ENCODE measurements at places on chromosomes 6 and 20.

DNA sequence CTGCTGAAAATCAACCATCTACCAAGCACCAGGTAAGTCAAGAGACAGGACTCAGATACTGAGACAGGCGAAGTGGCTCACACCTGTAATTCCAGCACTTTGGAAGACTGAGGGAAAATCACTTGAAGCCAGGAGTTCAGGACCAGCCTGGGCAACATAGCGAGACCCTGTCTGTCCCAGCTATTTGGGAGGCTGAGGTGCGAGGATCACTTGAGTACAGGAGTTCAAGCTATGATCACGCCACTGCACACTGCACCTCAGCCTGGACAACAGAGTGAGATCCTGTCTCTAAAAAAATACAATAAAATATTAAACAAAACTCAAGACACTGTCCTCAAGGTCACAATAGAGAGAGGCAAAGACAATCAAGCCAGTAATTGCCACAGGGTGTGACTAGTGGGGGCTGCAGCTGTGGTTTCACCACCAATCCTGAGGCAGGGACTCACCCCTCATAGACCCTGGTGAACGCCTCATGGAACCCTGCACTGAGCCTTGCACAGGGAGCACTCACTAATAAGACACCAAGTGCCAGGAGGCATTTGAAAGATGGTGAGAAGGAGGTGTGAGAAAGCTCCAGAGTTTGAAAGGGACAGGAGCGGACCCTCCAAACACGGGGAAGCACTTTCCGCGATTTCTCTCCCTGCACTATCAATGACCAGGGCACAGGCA is 1.7 kb downstream of the SNHG17 start:
- DNase-seq: no peak

DNA sequence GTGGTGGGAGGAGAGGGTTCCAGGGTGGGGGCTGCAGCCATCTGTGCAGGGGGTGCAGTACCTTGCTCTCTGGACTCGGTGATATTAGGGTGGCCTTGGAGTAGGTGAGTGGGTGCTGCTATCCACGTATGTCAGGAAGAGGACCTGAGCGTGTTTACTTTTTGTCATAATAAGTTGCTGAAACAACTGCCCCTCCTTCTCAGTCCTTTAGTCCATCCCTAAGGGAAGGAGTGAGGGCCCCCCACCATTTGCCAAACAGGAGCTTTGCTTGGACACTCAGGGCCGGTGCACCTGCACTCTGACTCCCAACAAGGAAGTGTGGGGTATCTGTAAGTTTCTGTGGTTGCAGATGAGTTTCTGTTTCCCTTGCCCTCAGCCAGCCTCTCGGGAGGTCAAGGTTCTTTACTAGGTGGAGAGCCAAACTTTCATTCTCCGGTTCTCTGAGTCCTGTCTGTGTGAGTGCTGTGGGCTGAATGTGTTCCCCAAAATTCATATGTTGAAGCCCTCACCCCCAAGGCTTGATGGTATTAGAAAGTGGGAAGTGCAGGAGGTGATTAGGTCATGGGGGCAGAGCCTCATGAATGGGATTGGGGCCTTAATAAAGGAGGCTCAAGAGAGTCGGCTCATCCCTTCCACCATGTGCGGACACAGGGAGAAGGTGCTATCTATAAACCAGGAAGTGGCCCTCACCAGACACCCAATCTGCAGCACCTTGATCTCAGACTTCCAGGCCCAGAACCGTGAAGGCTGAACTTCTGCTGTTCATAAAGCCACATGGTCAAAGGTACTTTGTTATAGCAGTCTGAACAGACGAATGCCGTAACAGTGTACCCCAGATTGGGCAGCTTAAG is 19.6 kb upstream of the CCR6 start:
- DNase-seq: no peak

DNA sequence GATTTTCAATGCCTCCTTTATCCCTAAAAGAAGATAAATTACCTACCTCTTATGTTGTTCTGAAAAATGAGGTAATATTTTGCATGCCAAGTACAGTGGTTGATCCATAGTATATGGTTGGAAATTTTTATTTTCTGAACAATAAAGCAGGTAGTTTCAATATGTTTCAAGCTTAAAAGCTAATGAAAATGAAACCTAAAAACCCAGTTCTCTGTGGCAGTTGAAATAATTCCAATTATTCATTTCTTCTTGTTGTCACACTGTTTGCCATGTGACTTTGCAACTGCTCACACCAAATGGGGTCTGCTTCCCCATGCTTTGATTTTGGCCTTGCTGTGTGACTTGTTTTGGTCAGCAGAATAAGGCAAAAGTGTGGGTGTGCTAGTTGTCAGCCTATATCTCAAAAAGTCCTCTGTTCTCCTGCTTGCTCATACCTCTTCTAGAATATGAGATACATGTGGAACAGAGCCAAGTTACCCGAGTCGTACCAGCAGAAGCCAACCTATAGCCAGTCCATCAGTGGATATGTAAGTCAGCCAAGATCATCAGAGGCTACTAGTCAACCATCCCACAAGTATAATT is 197.2 kb upstream of the THEMIS start:
- no peak for DNase-seq

DNA sequence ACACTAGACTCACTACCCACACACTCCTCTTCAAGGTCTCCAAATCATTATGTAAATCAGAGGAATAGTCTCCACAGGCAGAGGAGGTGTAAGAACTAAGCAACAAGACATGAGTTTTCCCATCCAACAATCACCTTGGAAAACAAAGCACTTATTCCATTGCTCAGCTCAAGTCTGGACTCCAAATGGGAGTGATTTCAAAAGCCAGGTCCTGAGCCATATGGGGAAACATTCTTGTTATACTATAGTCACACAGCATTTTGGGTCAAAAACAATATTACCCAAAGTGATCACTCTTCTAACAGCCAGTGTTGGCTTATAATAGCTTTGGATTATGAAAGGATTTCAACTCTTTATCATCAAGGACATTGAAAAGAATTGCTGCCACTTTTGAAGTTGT is 3.6 kb upstream of the PRPH2 start:
- no peak for DNase-seq

DNA sequence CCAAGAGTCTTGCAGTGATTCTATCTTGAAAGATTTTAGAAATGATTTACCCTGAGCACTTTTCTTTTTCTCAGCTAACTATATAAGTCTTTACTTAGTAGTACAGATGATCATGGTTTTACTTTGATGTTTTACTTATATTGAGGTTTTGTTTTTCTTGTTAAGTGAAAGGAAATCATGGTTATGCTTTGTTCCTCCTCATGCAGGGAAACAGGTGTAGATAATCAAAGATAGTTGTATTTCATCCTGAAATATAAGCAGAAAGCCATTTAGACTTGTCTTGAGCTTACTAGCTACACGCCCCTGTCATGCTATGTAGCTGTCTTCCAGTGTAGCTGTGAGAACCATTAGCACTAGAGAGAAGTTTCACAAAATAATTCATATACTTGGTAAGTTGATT is 113.9 kb downstream of the HIVEP1 start:
- no peak for DNase-seq

GRCh38 chr6:72316675-72317380 is 305.0 kb upstream of the KCNQ5 start:
- DNase-seq: no peak

GRCh38 chr20:58870293-58871014 is 17.9 kb downstream of the GNAS start:
- no peak for DNase-seq

DNA sequence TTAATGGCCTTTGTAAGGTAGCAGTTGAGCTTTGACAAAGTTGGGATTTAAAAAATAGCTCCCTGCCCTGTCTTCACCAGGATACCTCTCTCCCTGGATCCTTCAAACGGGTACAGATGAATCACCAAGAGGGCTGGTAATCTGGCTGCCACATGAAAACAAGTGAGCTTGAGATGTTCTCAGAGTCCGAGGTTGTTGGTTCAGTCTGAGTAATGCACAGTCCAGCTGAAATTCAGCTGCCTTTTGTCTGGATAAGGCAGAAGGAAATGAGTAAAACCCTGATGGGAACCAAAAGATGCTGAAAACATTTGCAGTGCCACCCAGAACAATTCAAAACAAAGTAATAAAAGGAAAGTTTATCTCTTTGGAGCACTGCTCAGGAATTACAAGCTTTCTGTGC is 86.8 kb downstream of the GJA1 start:
- no peak for DNase-seq

- peak; percentile 41 for DNase-seq
These were observed 50.2 kb downstream of the IYD start for GRCh38 chr6:150418827-150419594.

GRCh38 chr6:131001111-131001736 is 61.8 kb downstream of the EPB41L2 start:
- DNase-seq: no peak

- no peak for DNase-seq
These were observed 35.6 kb upstream of the PNRC1 start for GRCh38 chr6:89045011-89045387.

- DNase-seq: no peak
These were observed 22.7 kb upstream of the CTAGE9 start for GRCh38 chr6:131733376-131734016.

GRCh38 chr20:59495166-59495565 is 109.2 kb upstream of the PHACTR3 start:
- DNase-seq: no peak

GRCh38 chr6:69665437-69665836 is 131.4 kb downstream of the LMBRD1 start:
- DNase-seq: no peak

DNA sequence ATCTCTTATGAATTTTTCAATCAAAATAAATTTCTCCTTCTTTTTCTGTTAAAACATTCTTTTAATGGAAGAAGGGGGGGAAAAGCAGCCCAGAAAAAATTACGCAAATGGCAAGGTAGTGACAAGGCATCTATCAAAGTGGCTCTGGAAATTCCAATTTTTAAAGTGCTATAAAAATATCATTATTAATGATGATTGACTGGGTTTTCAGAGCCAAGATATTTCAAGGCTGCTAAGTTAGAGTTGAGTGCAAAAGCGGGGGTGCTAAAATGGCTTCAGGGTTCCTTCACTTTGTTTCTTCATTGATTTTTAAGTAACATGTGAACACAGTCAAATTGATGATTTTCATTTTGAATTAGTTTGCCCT is 171.6 kb upstream of the CITED2 start:
- DNase-seq: no peak

GRCh38 chr6:156125844-156126243 is 651.3 kb upstream of the ARID1B start:
- no peak for DNase-seq

GRCh38 chr20:58971429-58971828 is 9.6 kb upstream of the NELFCD start:
- DNase-seq: no peak

GRCh38 chr6:97282726-97283617 is at the start of gene MMS22L:
Gene MMS22L, minus strand, starts transcription at chr6:97283216. Its CDS starts 739 bp downstream, at chr6:97282477.
- peak; percentile 85 for DNase-seq

DNA sequence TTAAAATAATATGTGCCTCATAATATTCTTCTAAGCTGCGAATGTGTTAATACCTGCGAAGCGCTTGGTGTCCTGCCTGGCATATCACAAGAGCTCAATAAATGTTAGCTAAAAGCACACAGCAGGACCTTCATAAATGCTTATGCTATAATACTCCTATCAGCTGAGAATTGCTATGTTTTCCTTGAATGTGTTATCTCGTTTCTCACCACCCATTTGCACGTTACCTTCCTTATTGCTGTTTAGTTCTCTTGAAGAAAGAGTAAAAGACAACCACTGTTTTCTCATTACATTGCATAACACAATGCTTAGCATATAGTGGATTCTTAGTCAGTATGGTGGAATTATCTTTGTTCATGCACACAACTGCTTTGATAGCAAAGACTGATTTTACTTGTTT is 76.6 kb downstream of the EDN1 start:
- DNase-seq: no peak

DNA sequence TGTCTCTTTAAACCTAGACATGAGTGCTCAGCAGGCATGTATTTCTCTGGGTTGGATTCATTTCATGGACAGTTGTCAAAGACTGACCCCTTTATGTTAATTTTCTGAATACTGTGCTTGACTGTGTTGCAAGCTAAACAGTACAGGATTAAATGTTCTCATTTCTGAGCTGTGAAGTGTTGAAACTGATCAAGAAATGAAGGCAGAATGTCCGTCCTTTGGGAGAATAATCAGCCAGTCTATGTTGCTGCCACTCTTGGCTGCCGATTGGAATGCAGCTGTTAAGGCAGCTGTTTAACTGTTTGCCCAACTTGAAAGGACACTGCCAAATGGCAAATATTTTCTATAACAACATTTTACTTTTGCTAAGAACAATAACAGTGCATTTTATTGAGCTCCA is 87.3 kb downstream of the CEP57L1 start:
- no peak for DNase-seq

DNA sequence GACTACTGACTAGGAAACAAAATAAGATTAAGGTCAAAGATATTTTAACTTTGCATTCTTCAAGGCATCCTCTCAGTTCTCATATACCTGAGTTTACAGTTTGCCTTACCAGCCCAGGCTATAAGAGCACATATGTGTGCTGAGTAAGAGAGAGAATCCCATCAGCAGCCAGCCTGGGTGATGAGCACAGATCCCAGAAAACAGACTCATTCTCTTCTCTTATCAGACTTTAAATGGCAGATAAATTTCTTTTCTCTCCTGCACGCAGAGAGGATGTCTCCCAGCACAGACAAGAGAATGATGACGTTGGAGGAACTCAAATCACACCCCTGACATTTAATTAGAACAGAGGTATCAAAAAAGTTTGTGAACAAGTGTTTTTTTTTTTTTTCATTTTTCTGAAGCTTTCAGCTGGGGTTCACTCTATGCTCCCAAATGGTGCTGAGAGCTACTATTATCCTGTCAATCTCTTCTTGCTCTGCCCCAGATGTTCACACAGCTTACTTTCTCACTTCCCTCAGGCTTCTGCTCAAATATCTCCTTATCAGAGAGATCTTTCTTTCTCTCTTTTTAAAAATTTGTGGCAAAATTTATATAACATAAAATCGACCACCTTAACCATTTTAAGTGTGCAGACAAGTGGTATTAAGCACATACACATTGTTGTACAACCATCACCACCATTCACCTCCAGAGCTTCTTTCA is 22.4 kb upstream of the HACE1 start:
- DNase-seq: no peak

DNA sequence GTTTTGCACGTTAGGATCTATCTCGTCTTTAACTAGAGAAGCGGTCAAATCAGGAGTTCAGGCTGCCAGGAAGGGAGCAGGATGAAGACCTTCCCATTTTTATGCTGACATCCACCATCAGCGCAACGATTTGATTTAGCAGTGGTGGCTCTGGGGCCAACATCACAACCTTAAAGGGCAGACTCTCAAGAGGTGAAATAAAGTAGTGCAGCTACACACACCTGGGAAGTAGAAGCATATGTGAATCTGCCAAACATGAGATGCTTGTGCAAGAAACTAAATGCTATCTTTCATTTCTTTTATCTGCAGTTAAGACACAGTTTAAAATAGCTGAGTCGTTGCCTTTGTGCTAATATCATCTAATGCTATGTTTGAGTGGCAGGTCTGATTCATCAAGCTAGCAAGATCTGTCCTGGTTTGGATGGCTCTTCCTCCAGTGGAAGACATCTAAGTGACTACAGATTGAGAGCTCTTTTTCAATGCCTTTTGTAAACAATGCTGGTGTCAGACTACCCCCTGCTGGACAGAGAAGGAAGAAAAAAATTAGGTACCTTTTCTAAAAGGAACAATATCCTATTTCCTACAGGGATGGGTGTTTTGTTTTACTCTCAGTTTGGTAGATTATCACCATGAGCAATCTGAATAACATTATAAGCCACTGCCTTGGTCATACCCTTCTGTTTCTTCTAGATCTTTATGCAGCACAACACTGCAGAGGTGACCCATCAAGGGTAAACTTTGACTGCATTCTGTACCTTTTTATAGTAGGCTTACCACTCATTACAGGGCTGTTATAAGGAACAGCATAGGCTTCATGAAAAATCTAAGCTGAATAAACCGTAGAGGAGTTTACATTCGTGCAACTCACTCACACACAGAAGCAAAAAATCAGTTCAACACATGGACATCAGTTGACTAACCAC is 171.6 kb upstream of the FBXL4 start:
- no peak for DNase-seq

GRCh38 chr6:111478749-111479148 is 4.3 kb downstream of the REV3L start:
- no peak for DNase-seq

All from activated T-helper 9 cell treated with anti-CD3 and anti-CD28 coated beads, Interleukin-2, amount 50 U/mL, for 16 hours (primary cell).